Lower lobe of right lung (tissue), 2 donors: ENCODE measurements at places on chromosomes 3 and 15. TPM values are rescaled to one million over a fixed set of nuclear protein-coding genes. Genes with fewer than 3 reads are reported as not detected.
A peak's percentile ranks its signal among the peaks of the same experiment; 100 is the strongest.

BCL2A1 gene
- 124 TPM for total RNA-seq

HCN4 gene
- total RNA-seq: 0.18 TPM

SLC12A1 gene
- total RNA-seq: not detected

LRRC3B gene
- 0.30 TPM for total RNA-seq

LMCD1 gene
- 93.6 TPM for total RNA-seq

GNAT1 gene
- total RNA-seq: not detected

SAMMSON gene
- not detected for total RNA-seq

DNA sequence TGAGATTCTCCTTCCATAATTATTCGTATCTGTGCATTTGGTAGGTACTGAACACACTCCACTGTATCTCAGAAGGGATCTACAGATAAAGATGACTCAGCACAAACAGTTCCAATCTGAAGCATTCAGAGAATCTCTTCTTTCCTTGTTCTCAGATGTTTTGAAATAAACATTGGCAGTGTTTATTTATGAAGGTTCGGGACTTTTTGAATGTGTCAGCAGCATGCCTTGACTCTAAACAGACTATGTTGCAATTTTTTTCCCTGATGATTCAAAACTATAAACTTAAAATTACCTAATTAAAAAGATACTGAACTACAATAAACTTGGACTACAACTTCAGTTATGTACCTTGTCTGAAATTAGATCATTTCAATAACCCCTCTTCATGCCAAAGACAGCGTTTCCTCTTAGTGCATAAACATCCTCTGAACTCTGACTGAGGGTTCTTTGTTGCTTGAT, 612.9 kb upstream of the TBL1XR1 start:
- no peaks in the 10 kb centered on the region for H3K27me3 ChIP-seq
- H3K27ac ChIP-seq: no peak overlapping the region
- H3K36me3 ChIP-seq: no peaks in the 10 kb centered on the region
- no peak for DNase-seq
- H3K4me1 ChIP-seq: peaks cover 20% of the 10 kb centered on the region
- no peak overlapping the region for H3K4me3 ChIP-seq

- H3K36me3 ChIP-seq: peaks cover 66% of the 10 kb centered on the region
These were observed 11.9 kb downstream of the ARRDC4 start for GRCh38 chr15:97972366-97972765.

DNA sequence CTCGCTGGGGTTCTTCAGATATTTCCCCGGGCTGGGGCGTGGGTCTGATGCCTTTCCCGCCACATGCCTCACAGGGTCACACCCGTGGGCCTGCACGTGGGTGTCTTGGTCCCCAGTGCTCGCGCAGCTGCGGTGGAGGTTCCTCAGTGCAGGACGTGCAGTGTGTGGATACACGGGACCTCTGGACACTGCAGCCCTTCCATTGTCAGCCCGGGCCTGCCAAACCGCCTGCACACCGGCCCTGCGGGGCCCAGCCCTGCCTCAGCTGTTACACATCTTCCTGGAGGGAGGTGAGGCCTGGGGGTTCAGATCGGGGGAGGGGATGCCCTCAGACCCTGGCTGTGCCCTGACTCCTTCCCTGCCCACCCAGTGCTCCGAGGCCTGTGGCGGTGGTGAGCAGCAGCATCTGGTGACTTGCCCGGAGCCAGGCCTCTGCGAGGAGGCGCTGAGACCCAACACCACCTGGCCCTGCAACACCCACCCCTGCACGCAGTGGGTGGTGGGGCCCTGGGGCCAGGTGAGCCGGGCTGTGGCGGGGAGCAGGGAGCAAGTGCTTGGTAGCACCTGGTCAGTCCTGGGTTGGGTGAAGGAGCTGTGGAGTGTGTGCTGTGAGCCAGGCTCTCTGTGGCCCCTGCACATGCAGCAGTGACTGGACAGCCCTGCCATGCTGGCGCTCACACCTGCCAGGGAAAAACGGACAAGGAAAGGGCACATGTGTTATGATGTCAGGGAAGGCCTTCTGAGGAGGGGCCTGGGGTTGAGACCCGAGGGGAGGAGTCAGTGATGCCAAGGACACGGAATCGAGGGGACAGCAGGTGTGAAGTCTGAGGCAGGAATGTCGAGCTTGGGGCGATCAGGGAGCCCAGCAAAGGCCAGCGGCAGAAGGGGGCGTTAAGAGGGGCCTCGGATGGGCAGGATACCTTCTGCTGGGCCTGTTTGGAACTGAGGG, 88.9 kb downstream of the TBC1D2B start:
- no peaks in the 10 kb centered on the region for H3K27me3 ChIP-seq
- no peak overlapping the region for H3K4me3 ChIP-seq
- H3K27ac ChIP-seq: no peak overlapping the region
- peaks cover 22% of the 10 kb centered on the region for H3K4me1 ChIP-seq
- peak; percentile 44 for DNase-seq

DNA sequence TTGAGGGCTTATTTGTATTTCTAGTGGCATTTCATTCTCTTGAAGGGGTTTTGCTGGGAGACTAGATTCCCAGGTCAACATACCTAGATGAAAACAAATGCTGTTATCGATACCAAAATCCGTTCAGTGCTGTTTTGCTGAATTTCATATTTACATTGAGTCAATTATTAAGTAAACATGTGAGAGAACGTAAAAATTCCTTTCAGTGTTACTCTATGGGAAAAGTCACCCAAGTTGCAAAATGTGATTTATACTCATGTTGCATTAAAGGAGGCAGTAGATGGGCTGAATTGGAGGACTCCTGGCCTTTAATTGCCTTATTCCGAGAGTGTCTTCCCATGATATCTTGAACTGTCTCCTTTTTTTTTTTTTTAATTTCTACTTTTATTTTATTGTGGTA, 1011.3 kb upstream of the NR2F2 start:
- no peak overlapping the region for H3K4me3 ChIP-seq
- no peaks in the 10 kb centered on the region for H3K36me3 ChIP-seq
- no peaks in the 10 kb centered on the region for H3K27me3 ChIP-seq
- H3K4me1 ChIP-seq: no peaks in the 10 kb centered on the region
- DNase-seq: no peak

DNA sequence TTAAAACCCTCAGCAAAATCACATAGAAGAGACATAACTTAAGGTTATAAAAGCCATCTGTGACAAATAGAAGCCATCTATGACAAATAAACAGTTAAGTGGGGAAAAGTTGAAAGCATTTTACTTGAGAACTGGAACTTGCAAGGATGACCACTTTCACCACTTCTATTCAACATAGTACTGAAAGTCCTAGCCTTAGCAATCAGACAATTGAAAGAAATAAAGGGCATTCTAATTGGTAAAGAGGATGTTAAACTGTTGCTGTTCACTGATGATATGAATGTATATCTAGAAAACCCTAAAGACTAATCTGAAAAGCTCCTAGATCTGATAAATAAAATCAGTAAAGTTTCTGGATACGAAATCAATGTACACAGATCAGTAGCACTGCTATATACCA, 186.9 kb upstream of the SATB1 start:
- H3K27me3 ChIP-seq: no peaks in the 10 kb centered on the region
- no peak for DNase-seq
- H3K4me3 ChIP-seq: no peak overlapping the region
- H3K4me1 ChIP-seq: no peaks in the 10 kb centered on the region
- H3K36me3 ChIP-seq: no peaks in the 10 kb centered on the region
- no peak overlapping the region for H3K27ac ChIP-seq

- peaks cover 32% of the 10 kb centered on the region for H3K4me1 ChIP-seq
- H3K27ac ChIP-seq: peak within 1 kb of the TSS; percentile 84
- no peaks in the 10 kb centered on the region for H3K27me3 ChIP-seq
- H3K4me3 ChIP-seq: peak within 1 kb of the TSS; percentile 68
- H3K36me3 ChIP-seq: no peaks in the 10 kb centered on the region
- DNase-seq: peak; percentile 74
These were observed at the start of gene PCBP4 for GRCh38 chr3:51967384-51968169. TSS of gene PCBP4 (minus strand) at chr3:51967454. CDS start at chr3:51961240, 6,214 bp downstream.

GRCh38 chr3:97479740-97480139, 284.8 kb upstream of the ARL6 start:
- H3K27ac ChIP-seq: no peak overlapping the region
- no peaks in the 10 kb centered on the region for H3K27me3 ChIP-seq
- no peak overlapping the region for H3K4me3 ChIP-seq
- no peaks in the 10 kb centered on the region for H3K4me1 ChIP-seq

- H3K27ac ChIP-seq: no peak overlapping the region
- H3K36me3 ChIP-seq: no peaks in the 10 kb centered on the region
- H3K27me3 ChIP-seq: no peaks in the 10 kb centered on the region
- DNase-seq: no peak
- H3K4me3 ChIP-seq: no peak overlapping the region
- peaks cover 5% of the 10 kb centered on the region for H3K4me1 ChIP-seq
These were observed 12.6 kb upstream of the STARD5 start for GRCh38 chr15:81336568-81336967.

GRCh38 chr15:64324165-64324877, 31.7 kb downstream of the CSNK1G1 start:
- no peak for DNase-seq
- no peaks in the 10 kb centered on the region for H3K27me3 ChIP-seq
- no peak overlapping the region for H3K4me3 ChIP-seq
- no peaks in the 10 kb centered on the region for H3K36me3 ChIP-seq
- no peak overlapping the region for H3K27ac ChIP-seq
- no peaks in the 10 kb centered on the region for H3K4me1 ChIP-seq

- peaks cover 5% of the 10 kb centered on the region for H3K4me1 ChIP-seq
- no peaks in the 10 kb centered on the region for H3K36me3 ChIP-seq
- DNase-seq: no peak
- H3K27ac ChIP-seq: no peak overlapping the region
These were observed 240.6 kb upstream of the NAALADL2 start for GRCh38 chr3:174618368-174619080.

GRCh38 chr3:120324190-120324589, 25.0 kb downstream of the LRRC58 start:
- no peaks in the 10 kb centered on the region for H3K4me1 ChIP-seq
- H3K27me3 ChIP-seq: no peaks in the 10 kb centered on the region
- DNase-seq: no peak
- H3K27ac ChIP-seq: no peak overlapping the region
- peaks cover 36% of the 10 kb centered on the region for H3K36me3 ChIP-seq

- no peaks in the 10 kb centered on the region for H3K36me3 ChIP-seq
- no peak overlapping the region for H3K4me3 ChIP-seq
- DNase-seq: peak; percentile 88
- H3K4me1 ChIP-seq: peaks cover 9% of the 10 kb centered on the region
These were observed 215.6 kb upstream of the RBMS3 start for GRCh38 chr3:29065211-29065785.

DNA sequence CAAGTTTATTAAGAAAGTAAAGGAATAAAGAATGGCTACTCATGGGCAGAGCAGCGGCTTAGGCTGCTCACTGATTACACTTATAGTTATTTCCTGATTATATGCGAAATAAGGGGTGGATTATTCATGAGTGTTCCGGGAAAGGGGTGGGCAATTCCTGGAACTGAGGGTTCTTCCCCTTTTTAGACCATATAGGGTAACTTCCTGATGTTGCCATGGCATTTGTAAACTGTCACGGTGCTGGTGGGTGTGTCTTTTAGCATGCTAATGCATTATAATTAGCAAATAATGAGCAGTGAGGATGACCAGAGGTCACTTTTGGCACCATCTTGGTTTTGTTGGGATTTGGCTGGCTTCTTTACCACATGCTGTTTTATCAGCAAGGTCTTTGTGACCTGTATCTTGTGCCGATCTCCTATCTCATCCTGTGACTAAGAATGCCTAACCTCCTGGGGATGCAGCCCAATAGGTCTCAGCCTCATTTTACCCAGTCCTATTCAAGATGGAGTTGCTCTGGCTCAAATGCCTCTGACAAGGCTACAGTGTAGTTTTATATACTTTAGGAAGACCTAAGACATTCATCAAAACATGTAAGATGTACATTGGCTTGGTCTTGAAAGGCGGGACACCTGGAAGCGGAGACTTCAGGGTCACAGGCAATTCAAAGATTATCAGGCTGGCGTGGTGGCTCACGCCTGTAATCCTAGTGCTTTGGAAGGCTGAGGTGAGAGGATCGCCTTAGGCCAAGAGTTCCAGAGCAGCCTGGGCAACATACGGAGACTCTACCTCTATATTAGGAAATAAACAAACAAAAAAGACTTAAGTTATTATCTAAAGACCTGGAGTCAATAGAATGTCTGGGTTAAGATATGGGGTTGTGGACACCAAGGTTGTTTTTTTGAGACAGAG, 3.2 kb upstream of the BLOC1S6 start:
- peaks cover 25% of the 10 kb centered on the region for H3K4me1 ChIP-seq
- no peak overlapping the region for H3K27ac ChIP-seq
- H3K4me3 ChIP-seq: no peak overlapping the region
- no peaks in the 10 kb centered on the region for H3K36me3 ChIP-seq
- no peaks in the 10 kb centered on the region for H3K27me3 ChIP-seq
- DNase-seq: no peak

- H3K4me1 ChIP-seq: no peaks in the 10 kb centered on the region
- no peaks in the 10 kb centered on the region for H3K36me3 ChIP-seq
- no peaks in the 10 kb centered on the region for H3K27me3 ChIP-seq
- no peak overlapping the region for H3K4me3 ChIP-seq
- no peak overlapping the region for H3K27ac ChIP-seq
- no peak for DNase-seq
These were observed 1362.8 kb downstream of the ROBO2 start for GRCh38 chr3:78402720-78403119.

- no peaks in the 10 kb centered on the region for H3K27me3 ChIP-seq
- H3K4me3 ChIP-seq: no peak overlapping the region
- no peak overlapping the region for H3K27ac ChIP-seq
- H3K4me1 ChIP-seq: no peaks in the 10 kb centered on the region
- H3K36me3 ChIP-seq: no peaks in the 10 kb centered on the region
These were observed 353.2 kb upstream of the PROK2 start for GRCh38 chr3:72137865-72138861.

- peaks cover 11% of the 10 kb centered on the region for H3K4me1 ChIP-seq
- H3K36me3 ChIP-seq: peaks cover 72% of the 10 kb centered on the region
- no peaks in the 10 kb centered on the region for H3K27me3 ChIP-seq
These were observed 53.1 kb downstream of the DNASE1L3 start for GRCh38 chr3:58157700-58158099.
